ENCODE measurements at places on chromosomes 7 and 10.

GRCh38 chr7:4612237-4612636, 69.9 kb upstream of the FOXK1 start:
- DNase-seq: no peak

- no peak for DNase-seq
Observed at GRCh38 chr10:6487920-6488319, 92.2 kb downstream of the PRKCQ start.

- DNase-seq: no peak
Observed at GRCh38 chr7:95045236-95045923, 138.0 kb downstream of the PPP1R9A start.

GRCh38 chr10:80468002-80468401, 13.9 kb downstream of the TSPAN14 start:
- peak; percentile 91 for DNase-seq

- peak; percentile 28 for DNase-seq
Observed at GRCh38 chr7:43572516-43573049, 10.3 kb upstream of the STK17A start.

DNA sequence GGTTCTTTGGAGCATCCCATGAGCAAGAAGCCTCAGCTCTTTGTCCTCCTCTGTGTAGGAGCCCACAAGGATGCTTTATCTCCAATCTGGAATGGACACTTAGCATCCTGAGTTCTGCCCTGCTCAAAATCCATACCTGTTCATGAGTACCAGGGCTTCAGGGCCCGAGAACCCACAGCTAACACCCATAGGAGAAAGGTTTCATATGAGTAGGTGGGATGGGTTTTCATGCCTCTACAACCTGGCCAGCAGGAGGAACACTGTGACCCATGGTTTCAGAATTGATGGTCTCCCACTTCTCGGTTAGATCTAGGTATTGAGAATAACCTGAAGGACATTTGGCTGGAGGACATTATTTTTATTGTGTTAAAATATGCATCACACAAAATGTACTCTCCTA, 57.8 kb downstream of the TBXAS1 start:
- no peak for DNase-seq

DNA sequence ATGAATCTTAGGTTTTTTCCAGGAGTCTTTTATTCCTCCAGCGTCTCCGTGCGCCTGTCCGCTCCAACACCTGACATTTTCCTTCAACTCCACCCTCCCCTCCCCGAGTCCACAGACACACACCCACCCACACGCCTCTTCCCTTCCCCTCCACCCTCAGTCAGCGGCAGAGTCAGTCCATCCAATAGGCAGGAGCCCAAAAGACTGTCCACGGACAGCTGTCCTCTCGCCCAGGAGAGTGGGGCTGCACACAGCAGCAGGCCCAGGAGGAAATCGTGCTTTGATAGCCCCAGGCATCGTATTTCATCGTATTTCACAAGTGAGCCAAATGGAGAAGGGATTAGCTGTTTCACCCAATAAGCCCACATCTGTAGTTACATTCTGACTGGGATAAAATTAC, 285.1 kb downstream of the ZEB1 start:
- no peak for DNase-seq

GRCh38 chr10:76155961-76156360, 724.5 kb downstream of the LRMDA start:
- no peak for DNase-seq

DNA sequence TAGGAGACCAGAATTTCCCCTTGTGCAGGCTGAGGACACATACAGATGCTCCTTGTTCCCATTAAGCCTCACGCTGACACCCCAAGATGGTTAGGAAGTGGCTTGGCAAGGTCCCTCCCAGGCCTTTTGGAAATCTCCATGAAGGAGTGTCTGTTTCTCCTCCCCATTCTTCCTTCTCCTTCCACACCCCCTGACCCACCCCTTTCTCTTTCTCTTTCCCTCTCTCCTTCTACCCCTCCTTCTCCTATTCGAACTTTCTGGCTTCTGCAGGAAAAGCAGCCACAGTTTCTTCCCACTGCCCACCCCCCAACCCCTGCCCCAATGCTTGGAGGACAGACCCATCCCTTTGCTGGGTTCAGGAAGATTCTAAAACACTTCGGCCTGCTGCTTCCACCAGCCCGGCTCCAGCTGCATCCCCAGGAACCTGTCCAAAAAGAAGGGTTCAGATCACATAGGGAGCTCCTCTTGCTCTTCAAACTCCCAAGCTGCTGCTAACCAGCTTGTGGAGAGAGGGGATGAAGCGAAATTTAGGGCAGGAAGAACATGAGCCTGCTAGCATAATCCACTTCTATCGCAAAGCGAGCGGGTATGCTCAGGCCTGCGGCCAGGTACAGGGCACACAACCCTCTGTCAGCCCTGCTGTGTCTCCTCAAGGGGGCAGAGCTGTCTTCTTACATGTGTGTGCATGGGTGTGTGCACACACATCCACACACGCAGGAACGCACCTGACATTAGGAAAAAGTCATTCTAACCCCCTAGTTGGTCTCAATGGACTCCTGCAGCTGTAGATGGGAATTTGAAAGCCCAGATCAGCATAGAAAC, 80.4 kb downstream of the PPP1R3C start:
- DNase-seq: no peak

DNA sequence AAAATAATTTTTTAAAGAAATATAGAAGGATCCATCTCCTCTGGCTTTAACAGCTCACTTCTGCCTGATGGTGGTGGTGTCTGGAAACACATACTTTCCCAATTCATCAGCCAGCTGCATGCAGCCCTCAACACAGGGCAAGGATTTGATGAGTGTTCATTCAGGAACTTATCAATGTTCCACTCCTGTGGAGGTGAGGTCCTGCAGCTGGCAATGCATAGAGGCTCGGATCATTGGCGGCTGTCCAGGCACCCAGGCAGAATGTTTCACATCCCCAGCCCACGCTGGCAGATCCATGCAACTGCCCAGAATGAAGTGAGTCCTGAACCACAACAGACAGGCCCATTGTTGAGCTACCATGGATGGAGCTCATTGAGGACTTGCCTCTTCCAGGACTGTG, 55.2 kb upstream of the KCNMA1 start:
- no peak for DNase-seq

GRCh38 chr7:148862481-148862880, 21.6 kb downstream of the EZH2 start:
- no peak for DNase-seq

Data from CD4-positive, alpha-beta T cell treated with Interleukin-17A for 4 hours (primary cell).